Brain (organoid and tissue), 16 donors: ENCODE measurements at places on chromosomes 2 and 18.

DNA sequence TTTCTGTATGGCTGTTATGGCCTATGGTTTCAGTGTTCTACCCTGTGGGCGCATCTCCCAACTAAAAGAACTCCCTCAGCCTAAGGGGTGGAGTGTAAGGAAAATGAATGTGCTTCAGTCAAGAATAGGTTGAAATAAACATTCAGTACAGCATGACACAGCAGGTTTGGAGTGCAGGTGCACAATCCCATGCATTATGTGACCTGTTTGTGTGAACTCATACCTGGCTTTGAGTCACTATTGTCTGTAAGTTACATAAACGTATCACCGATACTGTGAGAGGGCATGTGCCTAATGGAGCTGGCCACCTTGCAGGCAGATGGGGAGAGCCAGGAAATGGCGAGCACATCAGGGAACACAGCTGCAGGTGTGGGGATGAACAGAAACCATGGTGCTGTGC is 216.0 kb downstream of the DSEL start:
- DNase-seq: peak; percentile 29

- no peak for DNase-seq
Measured at GRCh38 chr2:235640377-235640776, 146.5 kb downstream of the AGAP1 start.

DNA sequence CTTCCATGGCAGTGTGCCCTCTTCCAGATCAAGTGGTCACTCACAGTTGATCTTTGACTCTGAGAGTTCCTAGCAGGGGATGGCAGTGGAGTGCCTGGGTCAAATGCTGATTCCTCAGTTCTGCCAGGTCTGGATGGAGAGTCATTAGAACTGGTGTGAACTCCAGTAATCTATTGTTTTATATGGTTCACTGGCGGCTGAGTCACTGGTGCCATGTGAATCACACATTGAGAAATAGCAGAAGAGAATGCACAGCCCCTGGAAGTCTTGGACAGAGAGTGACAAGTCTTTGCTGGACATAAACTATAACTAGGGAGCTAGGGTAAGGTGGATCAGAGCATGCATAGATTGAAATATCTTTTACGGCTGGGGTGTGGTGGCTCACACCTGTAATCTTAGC is 86.9 kb downstream of the EIF2AK3 start:
- no peak for DNase-seq

GRCh38 chr2:4247791-4248190 is 544.4 kb downstream of the DCDC2C start:
- DNase-seq: no peak

DNA sequence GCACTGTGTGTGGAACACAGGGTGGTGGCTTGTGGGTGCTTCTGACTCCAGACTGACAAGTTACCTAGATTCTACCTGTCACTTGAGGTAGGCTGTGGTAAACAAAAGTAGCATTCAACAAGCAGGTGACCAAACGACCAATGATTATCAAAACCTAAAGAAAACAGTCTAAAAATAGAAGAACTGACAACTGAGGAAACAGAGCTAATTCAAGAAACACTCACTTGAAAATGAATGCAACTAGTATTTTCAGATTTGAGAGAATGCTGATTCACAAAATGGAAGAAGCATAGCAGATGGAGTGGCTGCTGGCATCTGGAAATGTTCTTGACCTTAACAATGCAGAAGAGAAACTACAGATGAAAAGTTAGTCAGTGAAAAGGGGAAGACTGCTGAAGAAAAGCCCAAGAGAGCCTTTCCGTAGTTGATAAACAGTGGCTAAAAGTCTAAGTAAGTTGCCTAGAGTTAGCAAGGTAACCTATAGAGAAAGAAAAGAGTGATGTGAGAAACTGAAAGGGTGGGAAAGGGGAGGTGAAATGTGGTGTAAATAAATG is 170.4 kb downstream of the NCK2 start:
- no peak for DNase-seq

DNA sequence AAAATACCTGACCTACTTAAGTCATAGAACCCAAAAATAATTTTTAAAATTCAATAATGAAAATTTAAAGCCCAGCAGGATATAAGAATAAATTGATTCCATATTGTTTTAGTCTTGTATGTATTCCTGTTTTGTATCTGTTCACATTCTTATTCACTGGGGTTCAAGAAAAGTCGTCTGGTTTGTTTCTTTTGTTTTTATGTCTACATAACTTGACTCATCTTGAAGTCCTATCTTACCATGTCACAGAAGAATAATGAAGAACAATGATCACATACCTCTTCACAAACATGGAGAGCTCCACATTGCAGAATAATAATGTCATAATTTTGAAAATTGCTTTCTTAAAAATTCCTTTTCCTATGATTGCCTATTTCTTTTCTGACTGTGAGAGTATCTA is 43.4 kb upstream of the LRP1B start:
- DNase-seq: no peak
